ENCODE measurements at places on chromosomes 11 and 22.

DNA sequence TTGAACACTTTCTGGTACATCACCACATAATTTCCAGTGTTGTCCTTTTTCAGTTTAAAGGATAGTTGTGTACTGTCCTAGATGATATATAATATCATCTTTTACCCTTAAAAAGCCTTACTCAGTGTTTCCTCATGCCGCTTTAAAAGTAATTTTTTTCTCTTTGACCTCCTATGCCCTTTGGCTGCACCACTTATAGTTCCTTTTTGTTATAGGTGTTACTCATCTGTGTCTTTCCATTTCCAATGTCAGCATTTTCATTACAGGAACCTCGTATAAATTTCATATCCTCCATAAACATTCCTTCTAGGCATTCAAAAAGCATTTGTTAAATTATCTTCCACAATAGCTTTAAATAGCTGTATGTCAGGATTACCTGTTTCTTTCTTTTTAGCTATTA is 40.8 kb downstream of the USP47 start:
- DNase-seq: no peak

- no peak for DNase-seq
Observed at GRCh38 chr11:66546966-66547661, 411 bp downstream of the ACTN3 start.

GRCh38 chr11:71451596-71452198 is 1.3 kb upstream of the NADSYN1 start:
- peak; percentile 13 for DNase-seq

DNA sequence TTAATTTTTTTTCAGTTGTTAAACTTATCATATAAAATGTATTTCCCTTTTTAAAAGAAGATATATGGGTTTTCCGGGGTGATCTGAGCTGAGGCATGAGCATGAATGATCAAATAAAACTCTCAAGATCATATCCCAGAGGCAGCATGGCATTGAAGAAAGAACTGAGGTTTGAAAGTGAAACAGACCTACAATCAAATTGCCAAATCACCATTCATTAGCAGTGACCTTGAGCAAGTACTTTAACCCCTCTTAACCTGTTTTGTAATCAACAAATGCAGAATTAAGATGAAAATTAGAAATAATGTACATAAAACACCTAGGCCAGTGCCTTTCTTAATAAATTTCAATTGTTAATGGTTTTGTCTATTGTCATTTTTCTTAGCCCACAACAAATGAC is 116.0 kb downstream of the RBFOX2 start:
- no peak for DNase-seq

GRCh38 chr11:11436715-11437313 is 83.8 kb upstream of the CSNK2A3 start:
- no peak for DNase-seq

DNA sequence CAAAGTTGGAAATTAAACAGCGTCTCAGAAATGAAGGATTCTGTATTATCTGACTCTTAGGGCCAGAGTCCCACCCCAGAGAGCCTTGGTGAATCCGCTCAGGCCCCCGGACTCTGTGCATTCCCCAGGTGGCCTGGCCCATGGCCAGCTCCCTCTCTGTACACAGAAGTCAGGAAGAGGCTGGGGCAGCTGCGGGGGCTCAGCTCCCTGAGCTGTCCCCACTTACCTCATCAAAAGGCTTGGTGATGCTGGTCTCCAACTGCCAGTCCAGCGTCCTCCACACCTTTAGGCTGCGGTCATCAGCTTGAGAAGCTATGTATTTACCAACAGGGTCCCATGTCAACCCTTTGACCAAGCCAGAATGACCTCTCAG is 35.0 kb downstream of the HIRA start:
- DNase-seq: no peak
